ENCODE measurements at places on chromosomes 4 and X.

DNA sequence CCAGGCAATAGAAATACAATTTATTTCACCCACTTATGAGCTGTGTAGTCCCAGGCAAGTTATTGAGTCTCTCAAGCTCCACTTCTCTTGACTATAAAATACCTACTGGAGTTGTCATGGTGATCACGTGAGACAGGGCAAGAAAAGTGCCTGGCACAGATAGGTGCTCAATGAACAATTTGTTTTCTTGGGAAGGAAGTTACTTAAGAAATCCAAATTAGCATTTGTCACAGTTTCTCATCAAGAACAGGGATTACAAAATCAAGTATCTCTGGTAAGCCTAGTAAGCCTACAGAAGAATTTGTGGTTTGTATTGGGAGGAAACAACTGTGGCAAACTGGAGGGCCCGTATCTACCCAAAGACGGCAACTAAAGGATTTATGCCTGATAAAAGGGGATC lies 37.5 kb upstream of the RASGEF1B start:
- DNase-seq, result no peak

DNA sequence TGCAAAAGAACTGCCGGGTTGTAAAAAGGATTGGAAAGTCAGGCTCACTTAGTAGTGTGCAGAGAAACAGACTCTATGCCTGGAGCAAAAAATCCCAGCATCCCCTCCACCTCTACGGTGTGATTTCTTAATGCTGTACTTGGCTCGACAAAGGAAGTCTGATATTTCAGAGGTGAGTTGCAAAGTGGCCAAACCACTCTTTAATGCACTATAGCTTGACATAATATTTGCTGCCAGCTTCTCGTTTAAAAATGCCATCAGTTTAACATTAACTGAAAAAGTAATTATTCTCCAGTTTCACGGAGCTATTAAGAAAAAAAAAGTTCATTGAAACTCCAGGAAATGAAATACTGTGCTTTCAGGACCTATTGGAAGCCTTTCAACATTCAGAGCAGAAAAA lies 448.3 kb upstream of the ZFP42 start:
- no peak for DNase-seq

- no peak for DNase-seq
Measured at GRCh38 chrX:10654960-10655359, 34.6 kb upstream of the MID1 start.

DNA sequence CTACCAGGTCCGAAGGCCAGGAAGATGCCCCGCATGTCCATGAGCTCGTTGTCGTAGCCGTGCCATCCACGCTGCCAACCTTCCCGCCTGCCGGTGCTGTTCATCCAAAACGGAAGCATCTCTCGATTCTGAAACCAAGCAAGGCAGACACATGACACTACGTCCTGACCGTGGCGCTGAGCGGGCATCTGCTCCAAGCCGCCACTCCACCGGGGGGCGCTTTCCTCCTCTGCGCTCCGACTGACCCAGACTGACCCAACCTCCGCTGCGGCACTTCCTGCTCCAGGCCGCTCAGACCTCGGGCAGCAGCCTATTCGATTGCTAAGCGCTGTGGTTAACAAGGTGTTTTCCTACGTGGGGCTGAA lies 120.5 kb downstream of the ENPP6 start:
- no peak for DNase-seq

GRCh38 chr4:145781351-145781750 lies 101.4 kb downstream of the C4orf51 start:
- no peak for DNase-seq
